Activated CD8-positive, alpha-beta memory T cell treated with anti-CD3 and anti-CD28 coated beads, Interleukin-2, amount 50 U/mL, for 4 hours (primary cell): ENCODE measurements at places on chromosomes 16 and 17.
A peak's percentile ranks its signal among the peaks of the same experiment; 100 is the strongest.

- DNase-seq: no peak
These were observed 3.9 kb downstream of the APRT start for GRCh38 chr16:88807626-88808453.

DNA sequence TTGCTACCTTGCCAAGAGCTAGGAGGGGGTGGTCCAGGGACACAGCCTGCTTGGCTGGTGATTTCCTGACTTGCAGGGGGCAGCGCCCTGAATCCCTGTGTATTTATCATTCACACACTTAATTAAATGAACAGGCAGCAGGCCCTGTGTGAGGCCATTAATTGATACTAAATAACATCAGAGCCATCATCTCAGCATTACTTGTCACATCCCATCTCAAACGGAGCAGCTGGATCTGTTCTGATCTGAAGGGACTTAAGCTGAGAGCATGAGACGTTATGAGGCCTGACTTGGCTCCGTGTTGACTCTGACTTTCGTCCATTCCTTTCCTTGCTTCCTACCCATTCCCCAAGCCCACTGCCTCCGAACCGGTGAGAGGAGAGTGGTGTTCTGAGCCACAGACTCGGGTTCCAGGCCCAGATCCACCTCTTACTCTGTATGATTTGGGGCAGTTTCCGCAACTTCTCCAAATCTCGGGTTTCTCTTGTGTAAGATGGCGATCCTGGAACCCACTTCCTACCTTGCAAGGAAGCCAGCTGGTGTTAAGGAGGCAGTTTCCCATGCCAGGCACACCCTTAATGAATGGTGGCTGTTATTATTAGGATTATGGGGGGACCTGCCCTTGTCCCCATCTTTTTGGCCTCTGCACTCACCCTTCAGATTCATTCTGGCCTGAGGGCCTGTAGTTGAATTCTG, 33.8 kb downstream of the CACNA1G start:
- no peak for DNase-seq

DNA sequence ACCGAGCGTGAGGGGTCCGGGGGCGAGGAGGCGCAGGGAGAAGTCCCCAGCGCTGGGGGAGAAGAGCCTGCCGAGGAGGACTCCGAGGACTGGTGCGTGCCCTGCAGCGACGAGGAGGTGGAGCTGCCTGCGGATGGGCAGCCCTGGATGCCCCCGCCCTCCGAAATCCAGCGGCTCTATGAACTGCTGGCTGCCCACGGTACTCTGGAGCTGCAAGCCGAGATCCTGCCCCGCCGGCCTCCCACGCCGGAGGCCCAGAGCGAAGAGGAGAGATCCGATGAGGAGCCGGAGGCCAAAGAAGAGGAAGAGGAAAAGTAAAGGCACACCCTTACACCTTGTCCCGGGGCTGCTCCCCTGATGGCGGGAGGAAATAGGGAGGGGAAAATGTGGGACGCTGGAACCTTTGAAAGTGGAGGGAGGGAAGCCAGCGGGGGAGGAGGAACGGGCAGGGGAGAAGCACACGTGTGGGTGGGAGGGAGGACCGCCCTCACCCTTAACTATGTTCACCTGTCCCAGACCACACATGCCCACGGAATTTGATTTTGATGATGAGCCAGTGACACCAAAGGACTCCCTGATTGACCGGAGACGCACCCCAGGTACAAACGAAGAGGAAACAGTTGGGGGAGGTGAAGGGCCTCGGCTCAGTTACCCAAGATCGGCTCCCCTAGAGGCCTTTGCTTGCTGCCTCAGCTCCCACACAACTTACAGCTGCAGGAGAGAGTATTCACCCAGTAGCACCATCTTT, 916 bp downstream of the PAGR1 start:
- no peak for DNase-seq

DNA sequence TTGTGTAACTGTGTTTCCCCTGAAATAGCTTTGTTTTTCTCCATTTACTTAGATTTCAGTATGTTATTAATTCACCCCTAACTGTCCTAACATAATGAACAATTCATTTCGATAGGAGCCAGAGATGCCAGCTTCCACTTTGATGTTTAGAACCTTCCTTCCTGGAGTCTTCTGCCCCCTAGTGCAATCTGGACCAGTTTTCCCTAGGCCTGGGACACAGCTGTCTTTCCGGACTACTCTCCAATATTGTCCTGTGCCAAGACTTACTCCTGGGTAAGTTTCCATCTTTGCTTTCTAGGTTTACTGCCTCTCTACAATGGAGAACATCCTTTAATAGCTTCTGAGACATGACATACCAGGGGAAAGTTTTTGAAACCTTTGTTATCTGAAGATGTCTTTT, 12.8 kb downstream of the RECQL5 start:
- DNase-seq: no peak

- DNase-seq: no peak
These were observed 8.6 kb downstream of the SARM1 start for GRCh38 chr17:28379814-28380801.

DNA sequence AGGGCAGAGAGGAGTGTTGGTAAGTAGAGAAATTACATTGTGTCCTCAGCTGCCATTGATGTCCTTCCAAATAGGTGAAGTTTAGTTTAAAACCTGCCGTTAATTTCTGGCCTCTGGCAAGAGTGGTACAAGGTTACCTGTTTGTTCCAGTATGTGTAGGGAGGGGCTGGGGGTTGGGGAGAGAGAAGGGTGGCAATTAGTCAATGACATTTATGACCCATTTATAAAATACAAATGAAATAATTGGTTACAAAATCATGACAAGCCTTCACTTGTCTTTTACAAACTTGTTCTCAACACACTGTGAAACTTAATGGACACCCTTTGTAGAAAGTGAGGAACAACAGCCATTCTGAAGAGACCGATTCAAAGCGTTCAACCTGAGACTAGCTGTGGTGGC, 281.0 kb downstream of the FTO start:
- DNase-seq: no peak

- DNase-seq: no peak
These were observed 14.7 kb upstream of the USP31 start for GRCh38 chr16:23163921-23164320.

GRCh38 chr17:30084788-30085187, 31.8 kb upstream of the NSRP1 start:
- DNase-seq: no peak

- no peak for DNase-seq
These were observed 43.3 kb downstream of the RANBP10 start for GRCh38 chr16:67763066-67763465.

DNA sequence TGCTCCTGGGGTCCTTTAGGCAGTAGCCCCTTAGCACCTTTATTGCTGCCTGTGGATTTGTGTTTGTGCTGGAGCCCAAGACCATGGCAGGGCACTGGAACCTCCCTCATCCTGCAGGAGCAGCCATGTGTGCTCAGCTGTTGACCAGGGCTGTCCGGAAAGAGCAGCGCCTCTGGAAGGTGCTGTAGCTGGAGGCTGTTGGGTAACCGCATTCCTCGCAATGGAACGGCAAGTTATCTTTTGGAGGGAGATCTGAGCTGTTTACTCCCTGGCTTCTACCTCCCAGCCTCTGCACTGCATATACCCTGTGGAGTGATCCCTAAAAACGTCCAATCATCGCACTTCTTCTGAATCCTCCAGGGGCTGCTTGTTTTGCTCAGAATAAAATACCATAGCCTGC, 291.0 kb downstream of the SNX29 start:
- DNase-seq: no peak

DNA sequence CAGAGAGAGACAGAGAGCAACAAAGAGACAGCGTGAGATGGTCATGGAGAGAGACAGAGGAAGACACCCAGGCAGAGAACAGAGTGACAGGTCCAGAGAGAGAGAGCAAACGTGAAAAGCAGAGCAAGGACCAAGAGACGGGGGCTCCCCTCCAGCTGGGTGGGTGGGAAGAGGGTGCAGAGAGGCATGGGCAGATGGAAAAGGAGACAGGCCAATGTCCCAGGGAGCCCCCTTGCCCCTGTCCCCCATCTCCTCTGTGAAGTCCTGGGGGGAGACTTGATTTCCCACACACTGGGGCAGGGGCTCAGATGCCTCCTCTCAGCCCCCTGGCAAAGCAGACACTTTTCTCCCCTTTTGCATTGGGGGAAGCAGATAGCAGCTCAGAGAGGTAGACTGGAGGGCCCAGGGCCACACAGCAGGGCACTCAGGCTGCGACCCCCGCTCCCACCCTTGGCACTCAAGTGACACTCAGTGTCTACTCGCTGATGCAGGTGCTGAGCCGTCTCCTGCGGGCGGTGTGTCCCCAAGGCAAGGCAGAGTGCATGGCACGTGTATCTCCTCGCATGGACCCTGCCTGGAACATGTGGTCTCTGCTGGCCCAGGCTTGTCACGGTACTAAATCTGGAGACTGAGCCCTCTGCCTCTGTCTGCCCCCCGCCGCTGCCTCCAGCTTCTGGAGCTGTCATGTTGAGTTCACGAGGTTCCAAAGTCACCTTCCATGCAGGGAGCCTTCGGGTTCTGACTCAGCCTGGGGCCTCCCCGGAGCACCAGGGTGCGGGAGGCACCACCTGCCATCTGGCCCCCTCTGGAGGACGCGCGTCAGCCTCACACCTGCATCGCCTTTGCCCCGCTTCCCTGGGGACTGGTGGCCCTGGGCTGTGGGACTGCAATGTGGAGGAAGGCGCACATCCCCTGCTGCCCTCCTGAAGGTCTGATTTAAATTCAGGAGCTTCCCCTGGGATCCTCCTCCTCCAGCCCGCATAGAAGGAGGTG, 215.9 kb upstream of the GSE1 start:
- DNase-seq: peak; percentile 9

- DNase-seq: no peak
These were observed 1.6 kb downstream of the CPPED1 start for GRCh38 chr16:12802048-12802447.

DNA sequence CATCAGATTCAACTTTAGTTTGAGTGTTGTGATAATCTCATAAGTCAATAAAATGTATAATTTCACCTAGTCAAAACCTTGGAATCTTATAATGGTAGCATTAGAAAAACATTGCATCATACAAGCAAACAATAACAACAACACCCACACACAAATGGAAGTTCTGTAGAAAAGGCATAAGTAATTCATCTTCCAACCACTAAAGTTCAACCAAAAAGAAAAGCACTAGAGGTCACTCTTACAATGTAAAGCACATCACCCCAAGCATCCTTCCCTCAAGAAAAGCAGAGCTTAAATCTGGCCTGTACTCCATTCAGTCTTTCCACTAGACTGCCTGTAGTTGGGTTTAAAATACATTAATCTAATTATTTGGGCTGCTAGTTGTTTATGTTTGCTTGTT, 1.8 kb downstream of the CNTNAP4 start:
- no peak for DNase-seq

DNA sequence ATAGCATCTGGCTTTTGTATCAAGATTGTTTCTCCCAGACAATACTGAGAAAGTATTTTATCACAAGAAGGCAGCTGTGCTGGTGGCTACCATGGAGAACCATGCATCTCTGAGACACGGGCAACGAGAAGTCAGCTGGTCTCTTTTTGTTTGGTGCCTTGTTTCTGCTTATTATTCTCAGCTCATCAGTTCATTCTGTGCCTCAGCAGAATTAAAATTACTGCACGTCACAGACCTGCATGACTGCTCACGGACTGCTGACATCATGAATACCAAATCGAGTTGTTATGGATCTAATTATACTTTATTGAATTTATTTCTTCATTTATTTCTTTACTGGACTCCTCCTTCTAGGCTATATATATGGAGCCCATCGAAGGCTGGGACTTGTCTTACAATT, 19.0 kb upstream of the PMP22 start:
- no peak for DNase-seq

GRCh38 chr16:2786061-2786825, 1.1 kb downstream of the PRSS33 start:
- DNase-seq: no peak

DNA sequence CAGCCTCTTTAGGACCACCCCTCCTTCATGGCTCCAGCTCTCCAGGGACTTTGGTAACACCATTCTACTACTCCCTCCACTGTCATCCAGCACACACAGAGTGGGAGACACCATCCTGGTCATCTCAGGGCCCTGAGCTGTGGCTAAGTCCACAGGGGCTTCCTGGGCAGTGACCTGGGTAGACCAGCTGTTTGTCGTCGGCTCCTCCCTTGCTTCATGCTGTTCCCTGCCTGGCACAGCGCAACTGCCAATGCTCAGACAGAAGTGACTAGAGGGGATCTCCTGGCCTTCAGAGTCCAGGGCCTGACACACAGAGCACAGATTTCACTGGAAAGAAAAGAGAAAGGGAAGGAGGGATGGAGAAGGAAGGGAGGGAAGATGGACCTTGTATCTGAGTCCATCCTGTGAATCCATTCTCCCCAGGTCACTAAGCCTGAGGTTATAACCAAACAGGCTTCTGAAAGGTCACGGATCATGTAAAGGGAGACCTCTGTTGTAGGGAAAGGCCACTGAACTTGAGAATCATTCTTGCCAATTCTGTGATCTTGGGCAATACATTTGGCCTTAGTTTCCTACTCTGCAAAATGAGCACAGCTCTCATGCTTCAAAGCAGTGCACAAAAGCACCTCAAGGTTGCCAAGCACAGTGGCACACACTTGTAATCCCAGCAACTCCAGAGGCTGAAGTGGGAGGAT, 18.5 kb upstream of the PHB1 start:
- DNase-seq: no peak

DNA sequence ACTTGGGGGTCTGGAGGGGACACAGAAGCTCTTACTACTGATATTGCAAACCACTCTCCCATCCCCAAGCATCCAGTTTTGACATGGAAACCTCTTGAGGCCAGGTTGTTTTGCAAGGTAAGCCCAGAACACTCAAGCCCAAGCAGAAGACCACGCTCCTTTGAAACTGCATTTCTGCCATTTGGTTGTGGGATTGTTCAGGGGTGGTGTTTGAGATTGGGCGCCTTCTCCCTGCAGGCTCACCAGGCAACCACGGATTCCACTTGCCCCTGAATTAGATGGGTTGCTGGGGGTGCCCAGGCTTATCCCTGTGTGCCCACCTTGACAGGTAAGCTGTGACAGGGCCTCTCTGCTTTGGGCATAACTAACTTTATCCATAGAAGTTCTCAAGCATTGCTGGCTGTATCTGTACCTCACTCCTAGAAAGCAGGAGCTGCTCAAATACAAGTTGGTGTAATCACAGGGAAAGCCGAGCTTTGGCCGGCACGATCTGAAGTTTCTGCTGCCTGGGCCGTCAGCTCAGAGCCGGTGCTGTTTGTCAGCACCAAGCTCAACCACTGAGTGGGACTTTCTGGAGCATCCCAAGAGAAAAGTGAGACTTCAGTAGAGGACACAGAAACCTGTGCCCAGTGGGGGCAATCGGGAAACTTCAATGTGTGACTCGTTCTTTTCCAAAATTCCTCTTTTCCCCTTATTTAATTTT, 93.6 kb downstream of the CYLD start:
- DNase-seq: no peak

- DNase-seq: no peak
These were observed at the start of gene SLC47A1 for GRCh38 chr17:19533718-19534561. TSS of gene SLC47A1 (plus strand) at chr17:19533854. CDS start at chr17:19533940, 86 bp downstream.

DNA sequence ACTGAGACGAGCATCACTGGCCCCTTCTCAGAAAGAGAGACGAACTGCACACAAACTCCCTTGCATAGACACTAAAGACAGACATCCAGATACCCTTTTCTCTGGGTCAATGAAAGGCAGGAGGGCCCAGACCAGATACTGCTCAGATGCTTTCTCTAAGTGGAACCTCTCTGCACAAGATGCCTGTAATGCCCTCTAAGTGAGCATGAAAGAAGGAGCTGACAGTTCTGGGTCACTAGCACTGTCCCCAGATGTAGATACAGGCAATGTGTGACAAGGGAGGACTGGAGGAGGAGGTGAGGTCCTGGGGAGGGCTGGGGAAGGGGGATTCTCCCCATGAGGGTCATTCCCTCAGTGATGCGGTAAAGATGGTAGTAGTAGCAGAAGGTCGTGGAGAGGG, 501.0 kb upstream of the CDH11 start:
- no peak for DNase-seq
